ENCODE measurements at places on chromosomes 7 and 10.

DNA sequence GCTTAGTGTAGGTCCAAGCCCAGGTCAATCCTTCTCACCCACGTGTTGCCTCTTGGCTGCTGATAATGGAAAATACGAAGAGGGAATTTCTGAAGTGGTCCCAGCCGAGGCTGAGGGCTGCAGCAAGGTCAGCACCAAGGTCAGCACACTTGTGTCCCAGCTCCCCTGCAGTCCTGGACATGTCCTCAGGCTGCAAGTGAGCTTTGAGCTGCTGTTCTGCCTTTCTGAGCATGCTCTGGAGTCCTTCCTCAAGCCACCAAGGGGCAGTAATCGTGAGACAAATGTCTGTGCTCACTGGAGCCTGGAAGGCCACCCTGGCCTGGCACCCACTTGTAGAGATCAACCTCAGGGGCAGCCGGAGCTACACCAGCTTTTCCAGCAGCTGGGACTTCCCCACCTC, 28.3 kb downstream of the DRGX start:
- DNase-seq, result no peak

GRCh38 chr10:37489658-37490003, 364.2 kb downstream of the ANKRD30A start:
- DNase-seq, result no peak

DNA sequence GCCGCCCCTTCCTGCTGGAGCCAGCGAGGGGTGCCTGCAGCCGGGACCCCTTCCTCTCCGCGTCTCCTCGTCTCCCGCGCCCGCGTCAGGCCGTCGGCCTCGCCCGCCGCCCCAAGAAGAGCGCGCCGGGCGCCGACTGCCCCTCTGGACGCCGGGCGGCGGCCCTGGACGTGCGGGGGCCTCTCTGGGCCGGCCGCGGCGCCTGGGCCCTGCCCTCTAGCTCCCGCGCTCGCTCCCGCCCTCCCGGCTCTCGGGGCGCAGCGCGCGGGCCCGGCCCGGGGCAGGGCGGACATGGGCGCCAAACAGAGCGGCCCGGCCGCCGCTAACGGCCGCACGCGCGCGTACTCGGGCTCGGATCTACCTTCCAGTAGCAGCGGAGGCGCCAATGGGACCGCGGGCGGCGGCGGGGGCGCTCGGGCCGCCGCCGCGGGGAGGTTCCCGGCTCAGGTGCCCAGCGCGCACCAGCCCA, 704 bp downstream of the ZNRF2 start:
- DNase-seq, result peak; percentile 64

DNA sequence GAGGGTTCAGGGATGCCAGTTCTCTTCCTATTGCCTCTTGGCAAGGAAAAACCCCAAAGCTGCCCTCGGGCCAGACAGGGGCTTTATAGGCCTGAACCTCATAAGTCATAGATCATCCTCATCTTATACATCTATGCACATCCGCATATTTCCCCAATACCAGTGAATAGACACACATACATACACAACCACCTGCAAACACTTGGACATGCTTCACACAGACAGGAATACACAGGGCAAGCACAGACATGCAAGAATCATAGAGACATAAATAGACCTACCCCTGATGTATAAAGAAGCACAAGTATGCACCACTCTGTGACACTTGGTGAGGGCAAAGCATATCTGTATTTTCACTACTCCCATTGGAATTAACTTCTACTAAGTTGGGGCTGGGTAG, 30.7 kb downstream of the MBL2 start:
- no peak for DNase-seq

DNA sequence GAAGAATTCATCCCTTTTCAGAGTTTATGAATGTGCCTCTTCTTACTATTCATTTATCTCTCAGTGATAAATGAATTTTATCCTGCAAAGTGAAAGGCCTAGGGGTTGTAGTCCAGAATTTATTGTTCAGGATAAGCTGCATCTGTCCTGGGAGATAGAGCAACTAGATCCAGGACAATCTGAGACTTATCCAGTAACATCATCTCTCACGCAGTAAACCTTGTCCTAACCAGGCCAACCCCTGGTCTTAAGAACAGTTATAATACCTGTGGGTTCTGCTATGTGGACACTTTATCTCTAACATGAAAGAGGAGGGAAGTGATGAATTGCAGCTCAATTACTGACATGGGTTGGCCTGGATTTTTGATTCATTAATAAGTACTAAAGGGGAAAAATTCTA, 287.6 kb downstream of the BMPER start:
- no peak for DNase-seq

DNA sequence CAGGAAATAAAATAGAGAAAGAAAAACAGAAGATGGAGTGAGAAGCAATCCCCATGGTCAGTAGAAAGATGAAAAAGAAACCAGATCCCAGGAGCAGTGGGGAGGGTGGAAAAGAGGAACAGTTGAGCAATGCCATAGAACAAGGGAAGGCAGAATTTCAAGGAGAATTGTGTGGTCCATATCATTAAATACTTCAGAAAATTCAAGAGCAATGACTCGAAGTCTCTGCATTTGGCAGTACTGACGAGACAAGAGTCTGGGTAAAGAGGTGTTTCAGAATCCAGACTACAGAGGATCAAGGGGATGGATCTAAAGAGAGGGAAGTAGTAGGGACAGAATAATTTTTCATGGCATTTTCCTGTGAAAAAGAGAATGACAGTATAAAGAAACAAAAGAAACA, 512.6 kb downstream of the PHTF2 start:
- DNase-seq, result no peak

DNA sequence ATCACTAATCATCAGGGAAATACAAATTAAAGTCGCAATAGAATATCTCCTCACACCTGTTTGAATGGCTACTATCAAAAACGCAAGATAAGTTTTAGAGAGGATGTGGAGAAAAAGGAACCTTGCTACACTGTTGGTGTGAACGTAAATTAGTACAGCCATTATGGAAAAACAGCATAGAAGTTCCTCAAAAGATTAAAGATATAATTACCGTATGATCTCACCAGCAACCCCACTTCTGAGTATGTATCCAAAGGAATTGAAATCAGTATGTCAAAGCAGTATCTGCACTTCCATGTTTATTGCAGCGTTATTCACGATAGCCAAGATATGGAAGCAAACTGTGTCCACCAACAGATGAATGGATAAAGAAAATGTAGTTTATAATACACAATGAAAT, 164.4 kb downstream of the ZNF365 start:
- DNase-seq, result no peak

DNA sequence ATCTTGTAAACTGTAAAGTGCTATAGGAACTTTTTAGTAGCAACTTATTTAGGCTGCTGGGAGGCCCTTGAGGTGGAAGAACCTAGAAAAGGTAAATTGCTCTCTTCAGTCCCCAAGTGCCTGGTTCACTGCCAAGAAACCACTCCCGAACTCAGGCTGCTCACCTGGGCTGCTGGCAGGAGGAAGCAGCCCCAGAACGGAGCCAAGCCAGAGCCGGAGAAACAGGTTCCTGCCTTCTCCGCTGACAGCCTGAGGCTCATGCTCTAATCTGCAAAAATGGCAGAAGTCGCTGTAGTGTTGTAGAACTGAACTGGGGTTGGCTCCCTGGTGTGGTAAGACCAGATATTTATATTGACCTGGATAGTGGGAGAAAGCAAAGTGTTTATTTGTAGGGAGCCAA, 136.0 kb downstream of the CUL2 start:
- no peak for DNase-seq

GRCh38 chr10:104322416-104322782, 15.9 kb downstream of the ITPRIP start:
- no peak for DNase-seq

- DNase-seq, result peak; percentile 65
Measured at GRCh38 chr10:92699518-92700381, 10.0 kb downstream of the HHEX start.

DNA sequence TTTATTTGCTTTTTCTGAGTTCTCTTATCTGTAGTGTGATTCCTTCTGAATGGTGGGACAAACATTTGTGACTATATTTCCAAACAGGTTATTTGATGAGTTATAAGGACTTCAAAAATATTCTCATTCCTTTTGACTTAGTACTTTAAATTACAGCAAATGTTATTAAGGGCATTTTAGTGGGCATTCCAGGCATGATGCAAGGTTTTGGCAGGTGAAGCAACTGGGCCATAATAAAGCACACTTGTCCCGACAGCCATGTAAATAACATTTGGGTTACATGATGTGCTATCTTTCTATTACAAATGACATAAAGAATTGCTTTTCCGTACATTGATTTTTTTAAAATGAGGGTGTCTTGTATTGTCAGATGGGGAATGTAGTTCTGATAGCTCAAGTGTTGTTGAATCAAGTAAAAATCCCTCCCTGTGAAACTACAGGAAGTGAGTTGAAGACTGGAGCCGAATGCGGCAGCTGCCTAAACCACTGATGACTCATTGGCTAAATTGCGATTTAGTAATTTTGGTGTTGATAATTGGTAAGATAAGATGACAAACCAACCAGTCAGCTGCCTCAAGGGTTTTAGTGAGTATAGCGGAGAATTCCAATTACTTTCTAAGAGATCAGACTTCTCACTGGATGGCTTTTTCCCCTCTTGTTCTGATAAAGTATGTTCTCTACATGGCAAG, 231.3 kb upstream of the NPY start:
- DNase-seq, result peak; percentile 60

- DNase-seq, result no peak
Measured at GRCh38 chr7:46127814-46128213, 206.7 kb upstream of the IGFBP3 start.

GRCh38 chr10:79056736-79057391, 11.9 kb upstream of the ZMIZ1 start:
- no peak for DNase-seq

DNA sequence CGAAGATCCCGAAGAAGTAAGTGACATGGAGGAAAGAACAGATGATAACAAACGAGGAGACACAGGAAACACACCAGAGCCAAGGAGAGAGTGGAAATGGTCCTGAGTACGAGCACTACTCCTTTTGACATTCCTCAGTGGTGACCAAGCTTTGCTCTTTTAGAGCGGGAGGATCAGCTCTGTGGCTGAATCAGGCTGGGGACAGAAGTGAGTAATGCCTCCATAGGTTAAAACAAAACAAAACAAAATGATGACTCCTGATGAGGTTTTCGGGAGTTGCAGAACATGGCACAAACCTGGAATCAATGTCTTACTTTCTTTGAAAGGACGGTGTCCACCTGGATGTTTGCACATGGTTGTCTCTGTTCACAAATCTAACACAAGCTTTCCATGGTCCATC, 30.3 kb upstream of the TCF7L2 start:
- peak; percentile 58 for DNase-seq

GRCh38 chr7:128679920-128680319, 7.8 kb downstream of the GARIN1A start:
- DNase-seq, result no peak

DNA sequence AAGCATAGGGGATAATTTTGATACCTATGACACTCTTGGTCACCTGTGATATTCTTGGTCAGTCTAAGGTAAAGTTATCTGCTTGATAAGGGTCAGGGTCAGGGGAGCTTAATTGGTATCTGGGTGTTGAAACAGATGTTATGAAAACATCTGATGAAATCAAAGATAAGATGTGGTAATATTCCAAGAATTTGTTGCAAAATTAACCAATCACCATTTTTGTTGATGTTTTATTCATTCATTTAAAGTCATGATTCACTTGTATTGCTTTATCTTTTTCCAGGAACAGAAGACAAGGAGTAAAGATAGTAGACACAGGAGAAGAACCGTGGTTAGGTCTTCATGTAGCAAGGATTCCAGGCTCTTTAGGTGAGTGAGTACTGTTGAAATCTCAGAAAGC, 103.1 kb downstream of the SEMA3C start:
- peak; percentile 24 for DNase-seq

- DNase-seq, result no peak
Measured at GRCh38 chr7:98335411-98335977, 54.0 kb downstream of the BRI3 start.

- DNase-seq, result peak; percentile 92
Measured at GRCh38 chr7:56092789-56093531, at the start of gene PHKG1. PHKG1 (minus strand) TSS chr7:56092952; CDS start chr7:56088941, 4,011 bp downstream.

DNA sequence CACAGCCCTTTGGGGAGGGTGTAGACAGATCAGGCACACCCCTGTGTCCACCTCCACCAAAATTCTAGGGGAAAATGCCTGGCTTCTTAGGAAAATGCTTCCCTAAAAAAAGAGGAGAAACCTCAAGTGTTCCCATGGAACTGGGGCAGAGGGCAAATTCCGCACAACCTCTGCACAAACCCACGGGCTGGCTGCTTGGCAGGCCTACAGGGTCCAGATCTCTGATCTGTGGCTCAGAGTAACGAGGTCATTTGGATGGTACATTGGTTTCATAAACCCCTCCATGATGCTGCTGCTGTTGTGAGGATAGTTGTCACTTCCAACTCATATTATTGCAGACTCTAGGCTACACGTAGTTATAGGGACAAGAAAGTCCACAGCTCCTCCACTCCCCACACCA, 16.0 kb downstream of the LGI1 start:
- no peak for DNase-seq

- DNase-seq, result no peak
Measured at GRCh38 chr10:89164920-89165319, 42.2 kb downstream of the CH25H start.

GRCh38 chr10:95360122-95360714, 69.4 kb upstream of the PDLIM1 start:
- peak; percentile 5 for DNase-seq

GRCh38 chr7:138665249-138665648, 35.9 kb downstream of the SVOPL start:
- no peak for DNase-seq

DNA sequence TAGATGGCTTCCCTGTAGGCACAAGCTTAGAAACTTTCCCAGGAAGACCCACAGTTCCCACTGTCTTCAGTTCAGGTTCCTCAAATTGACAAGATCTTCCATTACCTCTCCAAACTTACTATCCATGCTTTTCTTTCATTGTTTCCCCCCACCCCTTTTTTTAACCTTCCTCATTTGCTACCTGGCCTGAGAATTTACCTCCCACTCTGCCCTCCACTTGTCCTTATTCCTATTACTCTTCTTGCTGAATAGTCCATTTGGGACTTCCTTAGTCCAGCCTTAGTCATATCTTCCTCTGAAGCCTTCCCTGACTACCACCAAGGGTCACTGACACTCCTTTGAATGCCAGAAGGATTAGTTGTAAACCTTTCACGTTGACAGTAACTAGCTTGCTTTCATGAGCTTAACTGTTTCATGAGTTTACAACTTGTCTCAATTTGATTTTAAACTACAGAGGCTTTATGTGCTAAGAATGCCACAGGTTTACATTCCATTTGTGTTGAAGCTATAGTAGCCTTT, 1.2 kb upstream of the CALU start:
- DNase-seq, result peak; percentile 70

DNA sequence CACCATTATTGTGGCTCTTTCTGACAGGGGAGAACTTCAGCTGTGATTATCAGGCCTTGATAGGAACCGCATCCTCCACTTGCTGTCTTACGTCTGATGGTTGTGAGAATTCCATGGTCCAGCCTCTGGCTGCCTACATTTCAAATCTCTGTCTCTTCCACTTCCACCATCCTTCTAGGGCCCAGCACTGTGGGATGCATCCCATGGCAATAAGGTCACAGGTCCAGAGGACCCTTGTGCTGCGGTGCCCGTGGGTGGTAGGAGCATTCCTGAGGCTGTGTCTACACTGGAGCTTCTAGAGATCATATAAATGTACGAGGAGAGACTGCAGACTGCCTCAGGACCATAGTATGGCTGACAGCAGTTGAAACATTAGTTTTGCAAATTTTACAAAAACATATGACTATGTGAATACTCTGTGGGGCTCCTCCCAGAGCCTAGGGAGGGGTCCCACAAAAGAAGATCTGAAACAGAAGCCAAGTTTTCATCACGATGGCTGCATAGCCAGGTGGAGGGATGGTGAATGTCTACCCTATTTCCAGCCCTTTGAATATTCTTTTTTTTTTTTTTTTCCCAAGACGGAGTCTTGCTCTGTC, 11.8 kb downstream of the CALML3 start:
- DNase-seq, result no peak

GRCh38 chr7:74010407-74010806, 17.6 kb upstream of the ELN start:
- DNase-seq, result no peak

Measured in adipocyte (in vitro differentiated cells).